Aortic smooth muscle cell (primary cell): ENCODE measurements at places on chromosomes 1 and 21. TPM values are rescaled to one million over a fixed set of nuclear protein-coding genes. Genes with fewer than 3 reads are reported as not detected.

The CLCNKA gene
- not detected in 2 replicates for total RNA-seq

The ARHGEF2 gene
- total RNA-seq = 63.7 and 69.6 TPM in 2 replicates

The MTARC1 gene
- 0.92 and 1.1 TPM in 2 replicates for total RNA-seq

The GCSAML gene
- total RNA-seq = not detected in 2 replicates

The VWA1 gene
- 1.6 and 2.5 TPM in 2 replicates for total RNA-seq

The SHE gene
- 0.93 and 2.4 TPM in 2 replicates for total RNA-seq

The RXFP4 gene
- total RNA-seq = 0.12 TPM in 1 of 2 replicates, not detected in the other

The PERM1 gene
- 0.06 TPM in 1 of 2 replicates, not detected in the other for total RNA-seq

The RGSL1 gene
- total RNA-seq = not detected in 2 replicates

The ASTN1 gene
- under 0.01 TPM in 1 of 2 replicates, not detected in the other for total RNA-seq

The PGLYRP4 gene
- total RNA-seq = not detected in 2 replicates

The UBE4B gene
- total RNA-seq = 18.6 and 31.3 TPM in 2 replicates

The SCAF4 gene
- 4.8 and 7.5 TPM in 2 replicates for total RNA-seq

The MX1 gene
- 2.9 and 5.7 TPM in 2 replicates for total RNA-seq

The TTC22 gene
- under 0.01 TPM in 1 of 2 replicates, not detected in the other for total RNA-seq

The PADI1 gene
- total RNA-seq = not detected in 2 replicates

The CELF3 gene
- not detected in 2 replicates for total RNA-seq

The COA7 gene
- 9.0 and 10.3 TPM in 2 replicates for total RNA-seq

The FCRL4 gene
- total RNA-seq = not detected in 2 replicates

The LAMC2 gene
- total RNA-seq = 5.0 and 5.3 TPM in 2 replicates

The S100A7 gene
- not detected in 2 replicates for total RNA-seq

The UBE2Q1 gene
- 25.4 and 25.9 TPM in 2 replicates for total RNA-seq

The CFHR1 gene
- total RNA-seq = 0.12 and 0.13 TPM in 2 replicates

The CSF3R gene
- total RNA-seq = not detected in 2 replicates

The FOXE3 gene
- total RNA-seq = not detected in 2 replicates

The OR2AK2 gene
- total RNA-seq = not detected in 2 replicates

The RAD54L gene
- total RNA-seq = 1.5 and 4.0 TPM in 2 replicates

The PDIK1L gene
- total RNA-seq = 4.7 and 5.4 TPM in 2 replicates

The OLIG2 gene
- not detected in 2 replicates for total RNA-seq

The SYNC gene
- total RNA-seq = 68.0 and 75.8 TPM in 2 replicates

The KRTAP7-1 gene
- not detected in 2 replicates for total RNA-seq

The LCE3D gene
- total RNA-seq = not detected in 2 replicates

The DNALI1 gene
- total RNA-seq = 4.4 and 8.7 TPM in 2 replicates

The KLHDC9 gene
- 1.8 and 3.5 TPM in 2 replicates for total RNA-seq

The SH2D1B gene
- not detected in 2 replicates for total RNA-seq

The STIL gene
- total RNA-seq = 6.1 and 8.1 TPM in 2 replicates

The MAGI3 gene
- 10.0 and 12.4 TPM in 2 replicates for total RNA-seq
